ENCODE measurements at places on chromosomes 7 and 10. TPM values are rescaled to one million over a fixed set of nuclear protein-coding genes. Genes with fewer than 3 reads are reported as not detected.
A peak's percentile ranks its signal among the peaks of the same experiment; 100 is the strongest.

CUL1 gene
- 75.5 TPM for total RNA-seq

NOS3 gene
- total RNA-seq: 0.75 TPM

TRIL gene
- 4.8 TPM for total RNA-seq

STX1A gene
- 47.1 TPM for total RNA-seq

PTPRZ1 gene
- total RNA-seq: 0.20 TPM

COL17A1 gene
- not detected for total RNA-seq

MMP21 gene
- total RNA-seq: not detected

- no peak overlapping the region for H3K27ac ChIP-seq
- peaks cover 2% of the 10 kb centered on the region for H3K4me1 ChIP-seq
- peak; percentile 85 for DNase-seq
- no peaks in the 10 kb centered on the region for H3K36me3 ChIP-seq
- no peak overlapping the region for H3K4me3 ChIP-seq
- no peaks in the 10 kb centered on the region for H3K27me3 ChIP-seq
These were observed 25.2 kb upstream of the OPTN start for GRCh38 chr10:13074563-13075451.

DNA sequence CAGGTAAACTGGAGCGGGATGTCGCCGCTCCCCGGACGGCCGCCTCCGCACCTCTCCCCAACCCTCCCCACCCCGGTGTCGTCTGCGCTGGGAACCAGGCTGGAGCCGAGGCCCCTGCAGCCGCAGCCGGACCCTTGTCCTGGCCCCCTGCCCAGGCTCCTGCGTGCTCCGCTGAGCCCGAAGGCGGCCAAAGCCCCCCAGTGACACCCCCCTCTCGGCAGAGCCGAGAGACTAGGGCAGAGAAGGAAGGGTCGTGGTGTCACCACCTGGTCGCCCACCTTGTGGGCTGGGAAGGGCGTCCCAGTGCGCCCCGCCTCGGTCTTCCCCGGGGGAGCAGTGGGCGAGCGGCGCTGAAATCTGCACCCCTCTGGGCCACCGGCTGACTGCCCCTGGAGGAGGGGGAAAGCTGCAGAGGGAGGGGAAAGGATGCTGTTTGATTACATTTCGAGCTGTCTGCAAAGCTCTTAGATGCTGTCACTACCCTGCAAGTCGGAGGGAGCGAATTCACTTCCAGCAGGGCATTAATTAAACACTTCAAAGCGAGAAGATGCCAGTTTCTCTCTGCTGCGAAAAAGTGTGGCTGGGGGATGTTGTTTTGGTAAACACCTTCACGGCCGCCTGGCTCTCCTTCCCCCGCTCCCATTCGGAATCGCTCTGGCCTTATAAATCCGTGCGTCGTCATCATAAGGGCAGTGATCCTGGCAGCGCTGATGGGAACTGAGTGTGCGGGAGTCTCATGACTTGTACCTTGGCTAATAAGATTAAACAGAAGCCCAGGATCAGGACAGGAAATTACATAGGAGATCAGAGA is 622 bp downstream of the DYNC1I1 start:
- no peaks in the 10 kb centered on the region for H3K4me1 ChIP-seq
- H3K36me3 ChIP-seq: no peaks in the 10 kb centered on the region
- H3K4me3 ChIP-seq: peak overlapping the region; percentile 53
- no peaks in the 10 kb centered on the region for H3K27me3 ChIP-seq
- peak; percentile 24 for DNase-seq

GRCh38 chr10:70652761-70653657 is 19.3 kb upstream of the ADAMTS14 start:
- no peak for DNase-seq
- H3K27me3 ChIP-seq: no peaks in the 10 kb centered on the region
- H3K4me1 ChIP-seq: no peaks in the 10 kb centered on the region
- no peaks in the 10 kb centered on the region for H3K36me3 ChIP-seq

DNA sequence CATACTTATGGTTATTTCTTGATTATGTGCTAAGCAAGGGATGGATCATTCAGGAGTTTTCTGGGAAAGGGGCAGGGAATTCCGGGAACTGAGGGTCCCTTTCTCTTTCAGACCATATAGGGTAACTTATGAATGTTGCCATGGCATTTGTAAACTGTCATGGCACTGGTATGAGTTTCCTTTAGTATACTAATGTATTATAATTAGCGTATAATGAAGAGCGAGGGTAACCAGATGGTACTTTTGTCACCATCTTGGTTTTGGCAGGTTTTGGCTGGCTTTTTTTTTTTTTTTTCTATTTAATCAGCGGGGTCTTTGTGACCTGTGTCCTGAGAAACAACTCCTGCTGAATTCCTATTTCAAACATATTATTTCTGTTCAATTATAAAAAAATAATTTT is 237.6 kb upstream of the PTER start:
- H3K27ac ChIP-seq: no peak overlapping the region
- H3K4me3 ChIP-seq: no peak overlapping the region
- H3K36me3 ChIP-seq: no peaks in the 10 kb centered on the region
- no peak for DNase-seq
- no peaks in the 10 kb centered on the region for H3K27me3 ChIP-seq

GRCh38 chr7:127107601-127108007 is 145.1 kb downstream of the GRM8 start:
- no peaks in the 10 kb centered on the region for H3K27me3 ChIP-seq
- no peak overlapping the region for H3K27ac ChIP-seq
- H3K4me1 ChIP-seq: no peaks in the 10 kb centered on the region
- no peak overlapping the region for H3K4me3 ChIP-seq
- peak; percentile 72 for DNase-seq

- H3K27ac ChIP-seq: no peak overlapping the region
- no peak overlapping the region for H3K4me3 ChIP-seq
These were observed 28.3 kb upstream of the PIP4K2A start for GRCh38 chr10:22742678-22743077.

DNA sequence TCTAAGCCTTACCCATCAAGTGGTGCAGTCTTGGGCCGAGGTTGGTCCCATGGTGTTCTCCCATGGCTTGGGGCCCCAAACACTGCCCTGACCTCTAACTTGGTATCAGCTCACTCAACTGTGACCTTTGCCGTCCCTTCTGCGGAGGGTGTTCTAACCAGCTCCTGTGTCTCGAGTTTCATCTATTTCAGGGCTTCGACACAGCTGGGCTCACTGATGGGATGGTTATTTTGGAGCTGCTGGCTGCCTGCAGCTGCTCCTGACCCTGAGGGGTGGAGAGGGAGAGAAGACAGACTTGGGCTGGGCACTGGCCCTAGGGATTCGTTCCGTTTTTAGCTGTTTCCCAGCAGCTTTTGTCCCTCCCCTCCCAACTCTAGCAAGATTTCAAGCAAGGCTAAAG is 86.9 kb downstream of the NEURL1 start:
- H3K4me1 ChIP-seq: no peaks in the 10 kb centered on the region
- H3K27ac ChIP-seq: no peak overlapping the region
- no peaks in the 10 kb centered on the region for H3K36me3 ChIP-seq

GRCh38 chr7:25712500-25712899 is 439.5 kb upstream of the NFE2L3 start:
- no peak for DNase-seq
- H3K36me3 ChIP-seq: no peaks in the 10 kb centered on the region
- H3K27me3 ChIP-seq: peaks cover 17% of the 10 kb centered on the region

DNA sequence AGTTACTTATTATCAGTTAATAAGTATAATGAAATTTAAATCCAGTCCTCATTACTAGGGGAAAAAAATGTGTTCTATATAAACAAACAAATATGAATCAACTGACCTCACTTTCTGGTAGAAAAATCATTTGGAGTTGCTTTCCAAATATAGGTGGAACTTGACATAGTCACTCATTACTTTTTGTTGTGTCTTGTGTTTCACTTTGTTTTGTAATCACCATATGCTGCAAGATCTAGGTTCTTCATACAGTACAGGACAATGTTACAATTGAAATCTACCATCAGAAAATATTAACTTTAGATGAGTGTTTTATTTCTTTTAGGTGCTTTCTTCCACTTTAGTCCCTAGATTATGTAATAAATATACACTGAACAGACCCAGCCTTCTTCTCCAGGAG is 16.9 kb downstream of the TFEC start:
- no peak overlapping the region for H3K27ac ChIP-seq
- H3K27me3 ChIP-seq: no peaks in the 10 kb centered on the region
- no peak overlapping the region for H3K4me3 ChIP-seq
- H3K36me3 ChIP-seq: no peaks in the 10 kb centered on the region
- no peaks in the 10 kb centered on the region for H3K4me1 ChIP-seq

DNA sequence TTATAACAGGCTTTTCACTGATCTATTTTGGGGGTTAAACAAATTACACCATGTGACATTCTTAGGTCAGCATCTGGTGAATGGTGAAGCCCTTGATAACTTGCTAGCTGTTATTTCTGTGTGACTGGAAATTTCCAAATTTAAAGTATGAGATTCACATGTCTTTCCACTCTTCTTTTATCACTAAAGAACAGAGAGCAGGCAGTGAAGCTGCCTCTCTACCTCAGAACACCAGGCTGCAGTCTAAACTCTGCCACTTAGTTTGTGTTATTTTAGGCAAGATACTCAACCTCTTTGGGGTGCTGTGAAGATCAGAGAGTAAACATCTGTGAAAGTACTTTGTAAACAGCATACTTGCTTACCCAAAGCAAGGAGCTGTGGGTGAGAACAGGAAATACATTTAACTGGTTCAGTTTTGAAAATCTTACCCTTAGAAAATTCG is 15.5 kb upstream of the SP4 start:
- H3K27ac ChIP-seq: no peak overlapping the region
- no peaks in the 10 kb centered on the region for H3K27me3 ChIP-seq
- no peak overlapping the region for H3K4me3 ChIP-seq
- H3K4me1 ChIP-seq: peaks cover 8% of the 10 kb centered on the region
- DNase-seq: no peak
- no peaks in the 10 kb centered on the region for H3K36me3 ChIP-seq

GRCh38 chr10:117689566-117689965 is 147.0 kb downstream of the EMX2 start:
- H3K4me3 ChIP-seq: no peak overlapping the region
- H3K4me1 ChIP-seq: no peaks in the 10 kb centered on the region
- H3K27ac ChIP-seq: no peak overlapping the region
